ENCODE measurements at places on chromosomes 7 and 10. TPM values are rescaled to one million over a fixed set of nuclear protein-coding genes. Genes with fewer than 3 reads are reported as not detected.

DNA sequence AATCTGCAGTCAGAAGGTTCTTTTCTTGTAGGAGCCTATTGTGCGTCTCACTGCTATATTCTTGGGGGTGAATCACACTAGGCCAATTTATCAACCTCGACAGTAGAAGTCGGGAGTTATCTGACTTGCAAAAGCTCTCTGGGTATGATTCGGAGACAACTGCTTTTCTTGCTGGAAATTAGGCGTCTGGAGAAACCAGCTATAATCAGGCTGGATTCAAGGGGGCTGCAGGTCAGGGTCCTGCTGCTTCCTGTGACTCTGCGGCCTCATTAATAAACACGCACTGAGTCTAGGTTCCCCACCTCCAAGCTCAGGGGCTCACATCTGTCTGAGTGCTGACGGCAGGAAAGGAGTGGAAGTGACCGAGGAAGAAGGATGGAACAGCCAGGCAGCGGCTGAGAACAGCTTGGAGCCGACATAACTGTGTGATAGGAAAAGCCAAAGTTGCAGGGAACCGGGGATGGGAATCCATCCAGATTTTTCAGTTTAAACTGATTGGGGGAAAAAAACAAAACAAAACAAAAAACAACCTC, 184.6 kb downstream of the FANK1 start:
- DNase-seq = no peak

GRCh38 chr10:46270086-46270811, 16.5 kb upstream of the ANTXRL start:
- DNase-seq = no peak

DNA sequence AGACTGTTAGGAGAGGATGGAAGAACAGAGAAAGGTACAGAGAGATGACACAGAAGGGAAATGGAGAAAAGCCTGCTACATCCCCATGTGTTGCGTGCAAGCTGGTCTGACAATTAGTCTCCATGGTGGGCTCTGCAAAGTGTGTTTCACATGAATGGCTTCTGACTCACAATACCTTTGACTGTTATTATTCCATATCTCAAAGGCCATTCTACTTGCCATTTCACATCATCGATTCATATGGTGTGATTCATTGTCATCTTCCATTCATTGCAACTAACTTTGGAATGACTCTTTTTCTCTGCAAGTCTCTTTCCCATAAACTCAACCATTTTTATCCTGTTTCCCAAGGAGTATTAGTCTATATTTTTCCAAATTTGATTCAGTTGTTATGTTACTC, 208.9 kb upstream of the INHBA start:
- DNase-seq = no peak

- no peak for DNase-seq
Measured at GRCh38 chr10:102759497-102760210, 15.9 kb downstream of the WBP1L start.

GRCh38 chr7:16935341-16935735, 53.6 kb upstream of the AGR3 start:
- peak; percentile 35 for DNase-seq

GRCh38 chr10:13348216-13349017, at the start of gene SEPHS1:
Gene SEPHS1, minus strand, starts transcription at chr10:13348293. Its CDS starts 3,343 bp downstream, at chr10:13344950.
- DNase-seq = peak; percentile 81

- DNase-seq = no peak
Measured at GRCh38 chr10:97644936-97645335, 4.5 kb downstream of the PI4K2A start.

- no peak for DNase-seq
Measured at GRCh38 chr10:104340111-104340526, 1.9 kb upstream of the ITPRIP start.

- peak; percentile 77 for DNase-seq
Measured at GRCh38 chr10:122504610-122504950, 43.2 kb downstream of the HTRA1 start.

DNA sequence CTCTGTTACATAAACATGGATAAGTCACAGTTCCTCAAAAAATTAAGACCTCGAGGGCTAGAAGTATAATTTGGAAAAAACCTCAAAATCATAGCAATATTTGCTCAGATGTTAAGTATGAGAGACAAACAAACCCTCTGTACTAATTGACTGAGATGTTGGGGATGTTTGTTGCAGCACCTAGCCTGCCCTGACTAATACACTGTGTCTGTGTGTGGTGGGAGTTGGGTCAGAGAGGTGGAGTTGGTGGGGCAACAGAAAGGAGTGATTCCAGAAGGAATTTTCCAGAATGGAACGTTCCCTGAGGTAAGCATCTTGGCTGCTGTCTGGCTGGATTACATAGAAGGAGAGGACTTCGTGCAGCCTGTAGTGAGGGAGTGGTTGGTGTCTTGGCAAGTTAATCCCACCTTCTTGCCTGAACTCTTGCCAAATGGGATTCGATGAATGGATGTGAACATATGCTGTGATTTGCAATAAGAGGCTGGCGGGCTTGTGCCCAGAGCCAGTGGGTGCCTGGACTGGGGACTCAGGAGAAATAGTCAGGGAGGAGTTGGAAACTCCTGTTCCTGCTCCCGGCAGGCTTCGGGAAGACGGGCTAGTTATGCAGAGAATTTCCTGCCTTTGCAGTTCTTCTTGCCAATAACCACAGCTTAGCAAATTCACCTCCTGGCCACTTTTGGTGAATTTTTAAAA, 9.3 kb upstream of the FAM180A start:
- no peak for DNase-seq

The GARIN1A gene
- 0.81 TPM for total RNA-seq

The ABCB4 gene
- total RNA-seq = 0.78 TPM

The WDFY4 gene
- total RNA-seq = 4.6 TPM

The TRPV5 gene
- total RNA-seq = not detected

The DOCK1 gene
- total RNA-seq = 64.0 TPM

The CCDC3 gene
- total RNA-seq = 1.0 TPM

Data from left colon (tissue), 2 donors.